ENCODE measurements at places on chromosomes 13 and 19.

GRCh38 chr19:56637976-56638555 lies 4.9 kb upstream of the SMIM17 start:
- no peak for DNase-seq

DNA sequence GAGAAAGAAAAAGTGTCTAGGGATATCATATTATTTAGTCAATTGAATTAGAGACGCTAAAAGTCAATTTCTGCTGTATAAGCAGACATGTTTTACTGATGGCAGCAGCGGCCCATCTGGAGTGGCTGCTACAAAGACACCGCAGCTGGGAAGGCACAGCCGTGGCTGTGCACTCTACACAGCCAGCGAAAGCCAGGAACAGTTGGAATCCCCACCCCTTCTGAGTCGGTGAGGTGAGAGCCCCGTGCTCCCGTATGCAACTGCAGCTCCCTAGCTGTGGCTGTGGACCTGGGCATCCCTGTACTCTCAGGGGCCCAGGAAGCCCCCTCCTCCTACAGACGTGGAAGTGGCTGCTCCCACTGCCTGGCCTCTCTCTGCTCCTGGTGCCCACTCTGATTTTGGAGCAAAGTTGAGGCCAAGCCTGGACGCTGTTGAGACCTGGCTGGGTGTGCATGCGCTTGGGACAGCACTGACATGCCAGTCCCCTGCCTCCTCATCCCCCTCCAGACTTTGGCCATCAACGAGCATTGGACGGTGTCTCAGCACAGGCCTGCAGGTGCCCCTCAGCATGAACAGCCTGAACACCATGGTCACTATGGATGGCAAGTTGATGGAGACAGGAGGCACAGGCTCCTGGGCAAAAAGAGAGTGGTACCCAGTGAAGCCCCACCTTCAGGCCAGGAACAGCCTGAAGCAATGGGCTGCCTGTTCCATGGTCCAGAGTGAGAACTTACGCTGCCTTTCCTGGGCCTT lies 944.0 kb upstream of the MIR17HG start:
- DNase-seq, result no peak

GRCh38 chr19:35321291-35321690 lies 7.7 kb upstream of the CD22 start:
- no peak for DNase-seq

DNA sequence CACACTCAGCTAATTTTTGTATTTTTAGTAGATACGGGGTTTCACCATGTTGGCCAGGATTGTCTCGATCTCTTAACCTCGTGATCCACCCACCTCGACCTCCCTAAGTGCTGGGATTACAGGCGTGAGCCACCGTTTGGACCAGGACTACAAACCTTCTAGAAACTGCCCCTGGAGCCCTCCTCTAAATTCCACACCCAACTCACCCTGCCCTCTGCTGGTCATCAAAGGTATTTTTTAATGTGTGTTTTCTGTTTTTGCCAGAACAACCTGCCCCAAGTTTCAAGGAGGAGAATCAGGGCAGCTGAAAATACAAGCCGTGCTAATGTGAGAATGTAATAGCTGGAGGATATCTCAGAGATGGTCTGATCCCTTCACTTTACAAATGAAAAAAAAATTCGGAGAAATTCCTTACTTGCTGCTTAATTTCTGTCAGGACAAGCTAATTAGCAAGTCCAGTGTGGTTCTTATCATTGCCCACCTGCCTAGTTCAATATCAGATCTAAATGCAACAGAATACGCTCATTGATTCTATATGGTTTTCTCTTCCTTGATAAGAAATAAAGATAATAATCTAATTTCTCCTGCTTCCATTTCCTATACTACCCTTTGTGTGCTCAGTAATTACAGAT lies 4.1 kb downstream of the ATP8A2 start:
- peak; percentile 13 for DNase-seq

DNA sequence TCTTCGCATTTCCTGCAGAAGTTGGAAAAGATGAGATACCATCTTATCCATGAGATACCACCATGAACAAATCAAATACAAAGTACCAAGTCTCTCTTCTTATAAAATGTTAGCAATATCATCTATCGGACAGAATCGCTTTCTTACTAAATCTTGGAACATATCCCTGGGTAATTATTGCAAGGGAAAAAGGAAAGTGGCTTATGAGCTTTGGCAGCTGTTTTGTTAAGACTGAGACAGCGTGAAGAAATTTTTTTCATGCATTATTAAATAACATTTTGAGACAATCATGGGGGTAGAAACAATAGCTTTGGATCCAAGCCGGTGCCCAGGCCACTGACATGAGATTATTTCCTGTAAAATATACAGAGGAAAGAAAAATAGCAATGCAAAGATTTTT lies 84.5 kb downstream of the DOCK9 start:
- no peak for DNase-seq

- no peak for DNase-seq
These were observed 122.4 kb upstream of the FREM2 start for GRCh38 chr13:38564256-38565150.

- no peak for DNase-seq
These were observed 37.4 kb upstream of the C13orf46 start for GRCh38 chr13:114011226-114011625.

- no peak for DNase-seq
These were observed 25.3 kb downstream of the PIN1 start for GRCh38 chr19:9860407-9860806.

GRCh38 chr13:103941506-103942140 lies 875.4 kb upstream of the SLC10A2 start:
- no peak for DNase-seq

- no peak for DNase-seq
These were observed 265.3 kb upstream of the STARD13 start for GRCh38 chr13:33550885-33551284.

DNA sequence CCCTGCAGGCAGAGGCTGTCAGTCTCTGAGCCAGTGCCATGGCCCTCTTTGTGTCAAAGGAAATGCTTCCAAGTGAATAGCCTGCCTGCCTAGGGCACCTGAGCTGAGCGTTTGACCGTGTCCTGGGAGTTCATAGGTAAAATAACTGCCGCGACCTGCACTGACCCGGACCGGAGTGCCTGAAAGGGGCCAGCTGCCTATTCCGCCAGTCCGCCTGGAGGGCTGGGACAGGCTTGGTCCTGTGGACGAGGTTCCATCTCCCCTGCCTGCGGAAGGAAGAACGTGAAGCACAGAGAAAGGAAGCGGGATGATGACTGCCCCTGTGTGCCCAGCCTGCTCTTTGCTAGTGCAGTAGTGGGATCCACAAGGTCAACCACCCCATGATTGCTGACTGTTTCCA lies 17.5 kb upstream of the ZNF492 start:
- DNase-seq, result no peak

- no peak for DNase-seq
These were observed 5.2 kb downstream of the DOCK9 start for GRCh38 chr13:98972627-98973026.

- no peak for DNase-seq
These were observed 312 bp downstream of the GSK3A start for GRCh38 chr19:42242069-42242511.

GRCh38 chr19:16649734-16650133 lies 10.2 kb downstream of the SMIM7 start:
- no peak for DNase-seq

GRCh38 chr19:23273022-23273589 lies 22.9 kb upstream of the ZNF724 start:
- peak; percentile 5 for DNase-seq

DNA sequence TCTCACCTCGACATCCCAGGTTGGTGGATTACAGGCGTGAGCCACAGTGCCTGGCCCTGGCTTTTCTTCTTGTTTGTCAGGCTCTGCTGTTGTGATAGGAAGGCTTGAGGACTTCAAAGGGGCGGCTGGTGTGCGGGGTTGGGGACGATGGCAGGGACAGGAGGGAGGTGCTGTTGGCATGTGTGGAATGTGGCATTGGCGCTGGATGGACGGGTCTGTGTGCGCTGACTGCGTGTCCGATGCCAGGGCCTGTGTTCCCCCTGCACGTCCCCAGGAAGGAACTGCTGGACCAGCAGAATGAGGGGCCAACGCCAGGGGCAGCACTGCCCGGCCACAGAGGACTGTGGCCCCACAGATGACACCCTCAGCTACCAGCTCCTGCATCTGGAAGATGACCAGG lies 12.7 kb upstream of the PTBP1 start:
- no peak for DNase-seq

- DNase-seq, result no peak
These were observed 47.0 kb upstream of the INTS6 start for GRCh38 chr13:51499841-51500240.

DNA sequence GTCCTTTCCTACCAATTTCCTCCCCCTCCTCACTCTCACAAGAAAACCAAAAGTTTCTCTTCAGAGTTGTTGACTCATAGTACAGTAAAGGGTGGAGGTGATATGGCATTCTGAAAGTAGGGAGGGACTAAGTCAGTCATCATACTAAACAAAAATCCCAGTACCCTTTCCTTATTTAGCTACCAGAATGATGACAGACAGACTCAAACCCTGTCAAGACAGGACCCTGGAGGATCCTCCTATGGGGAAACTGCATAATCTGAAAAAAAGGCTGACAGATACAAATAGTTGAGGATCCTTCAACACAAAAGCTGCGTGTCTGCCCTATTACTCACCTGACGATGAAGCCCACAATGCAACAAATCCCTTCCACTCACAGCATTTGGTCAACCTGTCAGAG lies 55.5 kb downstream of the CYSLTR2 start:
- no peak for DNase-seq
